ENCODE measurements at places on chromosomes 16 and 17.
A peak's percentile ranks its signal among the peaks of the same experiment; 100 is the strongest.

- no peak overlapping the region for H3K27ac ChIP-seq
- H3K4me3 ChIP-seq = no peak overlapping the region
- no peaks in the 10 kb centered on the region for H3K27me3 ChIP-seq
- H3K4me1 ChIP-seq = peaks cover 6% of the 10 kb centered on the region
- no peak for DNase-seq
Measured at GRCh38 chr16:72500545-72500944, 328.6 kb upstream of the PMFBP1 start.

- H3K4me1 ChIP-seq = peaks cover 28% of the 10 kb centered on the region
- peaks cover 30% of the 10 kb centered on the region for H3K36me3 ChIP-seq
- peak; percentile 81 for DNase-seq
- H3K4me3 ChIP-seq = no peak overlapping the region
Measured at GRCh38 chr16:89410794-89411309, 79.5 kb downstream of the ANKRD11 start.

GRCh38 chr17:39261286-39261685 lies 35.5 kb upstream of the STAC2 start:
- no peaks in the 10 kb centered on the region for H3K4me1 ChIP-seq
- H3K27ac ChIP-seq = no peak overlapping the region
- DNase-seq = no peak
- no peaks in the 10 kb centered on the region for H3K27me3 ChIP-seq

GRCh38 chr17:31093866-31094599 lies 744 bp upstream of the NF1 start:
- peaks cover 16% of the 10 kb centered on the region for H3K4me1 ChIP-seq
- no peaks in the 10 kb centered on the region for H3K27me3 ChIP-seq
- no peak for DNase-seq

DNA sequence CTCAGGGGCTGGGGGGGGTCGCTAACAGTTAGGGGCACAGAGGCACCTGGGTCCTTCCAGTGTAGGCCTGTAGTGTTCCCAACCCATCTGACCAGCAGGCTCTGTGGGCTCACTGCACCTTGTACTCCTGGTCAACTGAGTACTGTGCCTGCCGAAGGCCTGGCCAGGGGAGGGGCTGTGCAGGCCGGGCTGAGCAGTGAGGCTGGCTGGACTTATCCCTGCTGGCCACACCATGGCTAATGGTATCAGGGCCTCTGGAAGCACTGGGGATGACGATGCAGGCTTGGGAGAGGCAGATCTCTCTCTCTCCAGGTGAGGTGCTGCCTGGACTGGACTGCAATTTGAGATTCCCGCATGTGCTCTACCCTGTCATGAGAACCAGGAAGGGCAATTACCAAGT lies 58.9 kb upstream of the SDK2 start:
- no peak overlapping the region for H3K4me3 ChIP-seq
- no peak for DNase-seq
- H3K27me3 ChIP-seq = peaks cover 26% of the 10 kb centered on the region
- H3K4me1 ChIP-seq = no peaks in the 10 kb centered on the region

DNA sequence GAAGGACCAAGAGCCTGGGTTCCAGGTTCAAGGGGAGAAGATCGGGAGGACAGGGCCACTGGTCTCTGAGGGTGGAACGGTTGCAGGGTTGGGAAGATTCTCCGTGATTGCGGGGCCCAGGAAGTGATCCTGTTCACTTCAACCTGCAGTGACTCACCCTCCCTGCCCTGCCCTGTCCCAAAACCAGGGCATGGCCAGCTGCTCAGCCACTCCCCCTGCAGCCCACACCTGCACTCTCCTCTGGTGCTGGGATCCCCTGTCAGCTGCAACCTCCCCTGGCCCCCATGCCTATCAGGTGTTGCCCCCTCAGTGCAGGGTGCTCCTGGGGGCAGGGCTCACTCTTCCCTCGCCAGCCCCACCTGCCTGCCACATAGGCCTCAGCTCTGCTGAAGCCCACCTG lies 1.1 kb downstream of the RUNDC3A start:
- H3K27me3 ChIP-seq = peaks cover 15% of the 10 kb centered on the region
- no peak overlapping the region for H3K27ac ChIP-seq

- no peaks in the 10 kb centered on the region for H3K27me3 ChIP-seq
- peaks cover 20% of the 10 kb centered on the region for H3K36me3 ChIP-seq
- DNase-seq = no peak
- H3K4me1 ChIP-seq = peaks cover 42% of the 10 kb centered on the region
- no peak overlapping the region for H3K27ac ChIP-seq
Measured at GRCh38 chr17:38872671-38873385, 3.0 kb downstream of the LASP1 start.

GRCh38 chr16:22813223-22813947 lies 577 bp upstream of the HS3ST2 start:
- H3K36me3 ChIP-seq = no peaks in the 10 kb centered on the region
- peaks cover 11% of the 10 kb centered on the region for H3K27me3 ChIP-seq
- peak; percentile 45 for DNase-seq
- H3K4me1 ChIP-seq = peaks cover 9% of the 10 kb centered on the region

GRCh38 chr17:73489333-73489732 lies 154.9 kb downstream of the SDK2 start:
- H3K4me1 ChIP-seq = no peaks in the 10 kb centered on the region
- no peaks in the 10 kb centered on the region for H3K36me3 ChIP-seq
- H3K27me3 ChIP-seq = peaks cover 57% of the 10 kb centered on the region
- H3K27ac ChIP-seq = no peak overlapping the region
- DNase-seq = no peak

DNA sequence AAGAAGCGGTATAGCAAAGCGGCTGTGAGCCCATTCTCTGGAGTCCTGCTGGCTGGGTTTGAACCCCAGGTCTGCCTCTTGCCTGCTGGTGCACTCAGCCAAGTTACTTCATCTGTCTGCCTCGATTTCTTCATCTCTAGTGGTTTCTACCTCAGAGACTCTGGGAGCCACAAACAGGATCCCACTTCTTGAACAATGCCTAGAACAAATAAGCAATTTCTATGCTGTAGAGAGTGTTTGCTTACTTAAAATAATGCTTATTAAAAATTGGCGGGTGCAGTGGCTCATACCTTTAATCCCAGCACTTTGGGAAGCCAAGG lies 75.5 kb downstream of the CMIP start:
- DNase-seq = no peak
- H3K36me3 ChIP-seq = peaks cover 16% of the 10 kb centered on the region
- H3K27me3 ChIP-seq = no peaks in the 10 kb centered on the region

GRCh38 chr16:4358831-4359561 lies 7.9 kb upstream of the PAM16 start:
- H3K27ac ChIP-seq = no peak overlapping the region
- peaks cover 16% of the 10 kb centered on the region for H3K36me3 ChIP-seq
- no peaks in the 10 kb centered on the region for H3K27me3 ChIP-seq
- H3K4me1 ChIP-seq = no peaks in the 10 kb centered on the region
- no peak overlapping the region for H3K4me3 ChIP-seq

DNA sequence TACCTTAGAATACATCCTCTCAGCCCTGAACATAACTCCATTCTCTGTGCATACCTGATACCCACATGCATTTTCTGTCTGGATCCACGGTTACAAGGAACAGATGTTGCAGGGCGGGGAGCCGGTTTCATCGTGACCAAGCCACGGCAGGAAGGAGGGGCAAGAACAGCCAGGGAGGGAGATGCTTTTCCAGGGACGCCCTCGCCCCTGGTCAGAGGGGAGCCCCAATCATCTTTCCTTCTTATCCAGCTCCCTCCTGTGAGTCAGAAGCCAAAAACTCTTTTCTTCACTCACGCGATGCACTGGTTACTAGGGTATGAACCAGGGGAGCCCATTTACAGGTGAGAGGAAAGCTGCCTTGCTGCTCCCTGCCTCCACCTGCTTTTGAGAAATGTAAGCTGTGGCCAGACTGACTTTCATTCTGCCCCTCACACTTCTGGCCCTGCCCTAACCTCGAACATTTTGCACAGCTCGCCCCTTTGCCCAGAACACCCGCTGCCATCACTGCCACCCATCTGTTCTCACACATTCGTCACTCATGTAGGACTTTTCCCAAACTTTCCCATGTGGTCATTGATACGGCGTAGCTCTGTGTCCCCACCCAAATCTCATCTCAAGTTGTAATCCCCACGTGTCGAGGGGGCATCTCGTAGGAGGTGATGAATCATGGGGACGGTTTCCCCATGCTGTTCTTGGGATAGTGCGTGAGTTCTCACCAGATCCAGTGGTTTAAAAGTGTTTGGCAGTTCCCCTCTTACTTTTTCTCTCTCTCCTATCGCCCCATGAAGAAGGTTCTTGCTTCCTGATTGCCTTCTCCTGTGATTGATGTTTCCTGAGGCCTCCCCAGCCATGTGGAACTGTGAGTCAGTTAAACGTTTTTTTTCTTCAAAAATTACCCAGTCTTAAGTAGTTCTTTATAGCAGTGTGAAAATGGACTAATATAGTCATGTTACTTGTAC lies 20.5 kb downstream of the FOXL1 start:
- no peaks in the 10 kb centered on the region for H3K36me3 ChIP-seq
- H3K27ac ChIP-seq = no peak overlapping the region
- no peak for DNase-seq

- no peak overlapping the region for H3K4me3 ChIP-seq
- no peaks in the 10 kb centered on the region for H3K27me3 ChIP-seq
- H3K4me1 ChIP-seq = peaks cover 33% of the 10 kb centered on the region
- no peak overlapping the region for H3K27ac ChIP-seq
- no peak for DNase-seq
- H3K36me3 ChIP-seq = peaks cover 17% of the 10 kb centered on the region
Measured at GRCh38 chr17:8155996-8156245, 3.7 kb upstream of the PER1 start.

DNA sequence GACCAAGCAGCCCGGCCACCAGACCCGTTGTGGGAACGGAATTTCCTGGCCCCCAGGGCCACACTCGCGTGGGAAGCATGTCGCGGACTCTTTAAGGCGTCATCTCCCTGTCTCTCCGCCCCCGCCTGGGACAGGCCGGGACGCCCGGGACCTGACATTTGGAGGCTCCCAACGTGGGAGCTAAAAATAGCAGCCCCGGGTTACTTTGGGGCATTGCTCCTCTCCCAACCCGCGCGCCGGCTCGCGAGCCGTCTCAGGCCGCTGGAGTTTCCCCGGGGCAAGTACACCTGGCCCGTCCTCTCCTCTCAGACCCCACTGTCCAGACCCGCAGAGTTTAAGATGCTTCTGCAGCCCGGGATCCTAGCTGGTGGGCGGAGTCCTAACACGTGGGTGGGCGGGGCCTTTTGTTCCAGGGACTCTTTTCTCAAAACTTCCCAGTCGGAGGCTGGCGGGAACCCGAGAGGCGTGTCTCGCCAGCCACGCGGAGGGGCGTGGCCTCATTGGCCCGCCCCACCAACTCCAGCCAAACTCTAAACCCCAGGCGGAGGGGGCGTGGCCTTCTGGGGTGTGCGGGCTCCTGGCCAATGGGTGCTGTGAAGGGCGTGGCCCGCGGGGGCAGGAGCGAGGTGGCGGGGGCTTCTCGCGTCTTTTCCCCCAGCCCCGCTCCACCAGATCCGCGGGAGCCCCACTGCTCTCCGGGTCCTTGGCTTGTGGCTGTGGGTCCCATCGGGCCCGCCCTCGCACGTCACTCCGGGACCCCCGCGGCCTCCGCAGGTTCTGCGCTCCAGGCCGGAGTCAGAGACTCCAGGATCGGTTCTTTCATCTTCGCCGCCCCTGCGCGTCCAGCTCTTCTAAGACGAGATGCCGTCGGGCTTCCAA lies at the start of gene SLC2A4:
TSS of gene SLC2A4 (plus strand) at position 645 of the 879 bp plus-strand sequence. CDS start at position 862, 217 bp downstream.
- H3K4me1 ChIP-seq = peaks cover 6% of the 10 kb centered on the region
- peak; percentile 97 for DNase-seq
- no peaks in the 10 kb centered on the region for H3K36me3 ChIP-seq
- no peaks in the 10 kb centered on the region for H3K27me3 ChIP-seq
- peak within 1 kb of the TSS; percentile 72 for H3K4me3 ChIP-seq
- no peak within 1 kb of the TSS for H3K27ac ChIP-seq

GRCh38 chr17:29273924-29274323 lies 20.0 kb downstream of the NUFIP2 start:
- no peaks in the 10 kb centered on the region for H3K27me3 ChIP-seq
- peaks cover 12% of the 10 kb centered on the region for H3K4me1 ChIP-seq
- DNase-seq = no peak
- H3K27ac ChIP-seq = no peak overlapping the region
- H3K4me3 ChIP-seq = no peak overlapping the region

- H3K27me3 ChIP-seq = no peaks in the 10 kb centered on the region
- no peaks in the 10 kb centered on the region for H3K36me3 ChIP-seq
- no peak overlapping the region for H3K4me3 ChIP-seq
- no peak for DNase-seq
- H3K4me1 ChIP-seq = peaks cover 21% of the 10 kb centered on the region
Measured at GRCh38 chr16:11662582-11662981, 5.7 kb upstream of the SNN start.

DNA sequence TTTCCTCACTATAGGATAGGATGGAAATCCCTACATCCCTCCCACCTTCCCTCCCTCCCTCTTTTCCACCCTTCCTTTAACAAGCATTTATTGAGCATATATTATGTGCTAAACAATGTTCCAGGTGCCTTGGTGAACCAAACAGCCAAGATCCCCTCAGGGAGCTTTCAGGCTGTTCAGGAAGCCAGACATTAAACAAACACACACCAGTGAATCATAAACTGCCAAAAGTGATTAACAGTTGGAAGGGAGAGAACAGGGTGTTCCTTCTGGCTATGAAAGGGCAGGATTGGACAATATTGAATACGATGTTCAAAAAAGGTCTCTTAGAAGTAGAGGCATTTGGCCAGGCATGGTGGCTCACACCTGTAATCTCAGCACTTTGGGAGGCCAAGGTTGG lies 22.8 kb upstream of the CNEP1R1 start:
- H3K4me1 ChIP-seq = peaks cover 10% of the 10 kb centered on the region
- H3K4me3 ChIP-seq = no peak overlapping the region
- H3K27ac ChIP-seq = no peak overlapping the region

- no peaks in the 10 kb centered on the region for H3K36me3 ChIP-seq
- no peak for DNase-seq
- H3K4me1 ChIP-seq = no peaks in the 10 kb centered on the region
- H3K27ac ChIP-seq = no peak overlapping the region
Measured at GRCh38 chr16:66598111-66598510, 6.4 kb upstream of the CMTM3 start.

DNA sequence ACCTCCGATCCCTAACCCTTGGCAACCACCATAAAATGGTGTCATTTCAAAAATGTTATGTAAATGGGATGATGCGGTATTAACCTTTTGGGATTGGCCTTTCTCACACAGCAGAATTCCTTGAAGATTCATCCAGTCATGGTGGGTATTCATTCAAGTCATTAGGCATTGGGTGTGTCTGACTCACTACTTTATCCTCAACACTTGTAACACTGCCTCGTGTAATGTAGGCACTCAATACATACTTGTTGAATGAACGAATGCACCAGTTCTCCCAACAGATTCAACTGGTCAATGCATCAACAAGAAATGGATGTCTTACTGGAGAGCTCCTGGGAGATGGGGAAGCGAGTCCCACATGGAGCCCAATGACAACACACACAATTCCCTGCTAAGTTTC lies 21.8 kb upstream of the GAN start:
- H3K36me3 ChIP-seq = no peaks in the 10 kb centered on the region
- peaks cover 22% of the 10 kb centered on the region for H3K4me1 ChIP-seq
- peak overlapping the region; percentile 92 for H3K27ac ChIP-seq
- H3K4me3 ChIP-seq = no peak overlapping the region
- no peaks in the 10 kb centered on the region for H3K27me3 ChIP-seq

DNA sequence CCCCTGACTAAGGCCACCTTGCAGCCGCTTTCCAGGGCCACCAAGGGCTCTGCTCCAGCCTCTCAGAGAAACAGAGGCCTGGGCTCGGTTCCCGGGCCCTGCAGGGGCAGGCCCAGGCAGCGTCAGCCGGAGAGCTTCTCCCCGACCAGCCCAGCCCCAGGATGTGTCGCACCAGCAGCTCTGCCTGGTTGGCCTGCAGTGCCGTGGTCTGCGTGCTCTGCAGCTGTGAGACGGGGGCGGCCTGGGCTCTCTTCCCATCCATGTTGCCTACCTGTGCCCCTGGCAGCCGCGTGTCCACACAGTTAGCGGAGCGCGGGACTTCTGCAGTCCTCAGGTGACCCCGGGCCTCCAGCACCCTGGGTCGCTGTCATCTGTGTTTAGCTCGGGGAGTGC lies 4.8 kb downstream of the IGFALS start:
- no peak overlapping the region for H3K4me3 ChIP-seq
- H3K27ac ChIP-seq = no peak overlapping the region
- H3K4me1 ChIP-seq = peaks cover 5% of the 10 kb centered on the region
- H3K36me3 ChIP-seq = peaks cover 7% of the 10 kb centered on the region
- no peak for DNase-seq
